ENCODE measurements at places on chromosomes 11 and 22.

GRCh38 chr11:110798201-110798900 is 86.1 kb upstream of the ARHGAP20 start:
- no peaks in the 10 kb centered on the region for H3K4me1 ChIP-seq
- no peak for DNase-seq
- H3K36me3 ChIP-seq = no peaks in the 10 kb centered on the region
- no peak overlapping the region for H3K4me3 ChIP-seq

GRCh38 chr22:30718938-30719337 is 24.3 kb downstream of the OSBP2 start:
- H3K4me1 ChIP-seq = no peaks in the 10 kb centered on the region
- no peak overlapping the region for H3K27ac ChIP-seq
- no peak for DNase-seq
- H3K36me3 ChIP-seq = no peaks in the 10 kb centered on the region
- H3K27me3 ChIP-seq = no peaks in the 10 kb centered on the region

DNA sequence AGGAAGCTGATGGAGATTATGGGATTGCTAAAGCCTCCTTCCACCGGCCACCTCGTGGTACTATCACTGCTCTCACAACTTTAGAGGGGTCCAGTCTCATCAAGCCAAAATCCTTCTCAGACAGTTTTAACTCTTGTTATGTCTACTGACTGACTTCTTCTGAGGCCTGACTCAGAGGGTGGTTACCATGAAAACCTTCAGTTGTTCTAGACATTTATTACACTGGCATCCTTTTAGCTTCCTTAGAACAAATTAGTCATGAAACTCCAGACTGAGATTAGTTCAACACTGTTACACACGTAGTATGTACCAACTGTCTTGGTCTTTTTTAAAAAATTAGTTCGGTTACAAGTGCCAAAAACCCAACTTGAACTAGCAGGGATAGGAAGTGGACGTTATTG is 7.5 kb downstream of the DIXDC1 start:
- no peaks in the 10 kb centered on the region for H3K27me3 ChIP-seq
- H3K4me1 ChIP-seq = 0 out of 2 replicates have a peak, but pooled peaks cover 1% of the 10 kb centered on the region
- H3K27ac ChIP-seq = no peak overlapping the region
- no peak overlapping the region for H3K4me3 ChIP-seq

GRCh38 chr22:49517211-49517610 is 310.5 kb downstream of the BRD1 start:
- no peak overlapping the region for H3K27ac ChIP-seq
- H3K36me3 ChIP-seq = no peaks in the 10 kb centered on the region
- H3K4me1 ChIP-seq = no peaks in the 10 kb centered on the region
- H3K27me3 ChIP-seq = no peaks in the 10 kb centered on the region
- DNase-seq = no peak
- H3K4me3 ChIP-seq = no peak overlapping the region

DNA sequence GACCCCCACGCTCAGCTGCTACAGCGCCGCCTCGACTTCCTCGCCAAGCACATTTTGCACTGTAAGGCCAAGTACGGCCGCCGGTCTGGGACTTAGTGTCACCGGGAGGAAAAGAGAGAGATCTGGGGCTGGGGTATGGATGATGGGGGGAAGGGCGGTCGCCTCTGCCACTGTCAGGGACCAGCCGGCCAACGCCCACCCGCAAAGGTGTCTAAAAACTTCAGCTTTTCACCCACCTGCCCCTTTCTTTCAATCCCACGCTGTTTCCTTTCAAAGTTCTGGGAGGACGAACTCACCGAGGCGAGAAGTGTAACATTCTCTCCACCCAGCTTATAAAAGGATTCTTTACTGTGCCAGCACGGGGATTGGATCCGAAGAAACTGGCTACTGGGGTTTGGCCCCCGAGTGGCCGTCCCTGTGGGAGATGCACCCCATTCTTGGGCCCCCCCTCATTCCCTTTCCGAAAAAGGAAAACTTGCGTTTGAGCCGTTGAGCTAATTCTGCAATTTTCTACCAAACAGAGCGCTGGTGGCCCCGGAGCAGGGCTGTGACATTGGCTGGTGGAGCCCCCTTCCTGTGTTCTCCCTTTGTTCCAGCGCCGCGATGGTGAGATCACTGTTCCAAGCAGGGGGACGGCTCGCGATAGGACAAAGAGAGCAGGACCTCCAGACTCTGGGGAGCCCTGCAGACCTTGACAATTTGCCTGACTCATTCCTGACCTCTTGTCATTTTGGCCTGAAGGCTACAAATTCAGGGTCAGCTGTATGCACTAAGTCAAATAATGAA is 1.8 kb downstream of the FJX1 start:
- H3K27ac ChIP-seq = no peak overlapping the region
- peak overlapping the region; percentile 51 for H3K4me3 ChIP-seq
- peaks cover 1% of the 10 kb centered on the region for H3K27me3 ChIP-seq
- H3K36me3 ChIP-seq = no peaks in the 10 kb centered on the region
- H3K4me1 ChIP-seq = peaks cover 4% of the 10 kb centered on the region
- no peak for DNase-seq

- H3K27ac ChIP-seq = no peak overlapping the region
- no peak overlapping the region for H3K4me3 ChIP-seq
- no peak for DNase-seq
- H3K4me1 ChIP-seq = no peaks in the 10 kb centered on the region
Measured at GRCh38 chr11:82826526-82826925, 73.7 kb downstream of the PRCP start.

GRCh38 chr11:21072558-21072957 is 403.2 kb downstream of the NELL1 start:
- no peaks in the 10 kb centered on the region for H3K36me3 ChIP-seq
- H3K4me3 ChIP-seq = no peak overlapping the region
- no peak overlapping the region for H3K27ac ChIP-seq

DNA sequence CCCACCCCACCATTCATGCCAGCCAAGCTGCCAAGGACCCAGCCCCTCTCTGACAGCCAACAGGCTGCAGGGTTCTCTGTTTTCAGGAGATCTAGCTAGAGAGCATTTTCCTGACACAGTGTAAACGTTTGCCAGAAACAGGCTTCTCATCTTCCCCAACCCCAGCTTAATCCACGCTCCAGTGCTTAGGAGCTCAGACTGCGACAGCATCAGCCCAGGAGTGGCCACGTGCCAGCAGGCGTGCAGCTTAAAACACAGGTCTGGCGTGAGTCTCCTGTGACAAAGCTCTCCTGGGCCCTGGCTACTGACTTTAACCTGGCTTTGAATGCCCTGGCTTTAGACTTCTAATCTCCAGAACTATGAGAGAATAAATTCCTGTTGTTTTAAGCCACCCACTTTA is 66.6 kb downstream of the GALNT18 start:
- no peak overlapping the region for H3K27ac ChIP-seq
- no peak for DNase-seq
- H3K4me1 ChIP-seq = 0 out of 2 replicates have a peak, but pooled peaks cover 1% of the 10 kb centered on the region
- H3K27me3 ChIP-seq = no peaks in the 10 kb centered on the region
- H3K4me3 ChIP-seq = no peak overlapping the region
- H3K36me3 ChIP-seq = 0 out of 2 replicates have a peak, but pooled peaks cover 2% of the 10 kb centered on the region
